ENCODE measurements at places on chromosomes 13 and 19. TPM values are rescaled to one million over a fixed set of nuclear protein-coding genes. Genes with fewer than 3 reads are reported as not detected.

Gene GPC5
- total RNA-seq, result not detected

Gene ZNF844
- 4.2 TPM for total RNA-seq

Gene KIR3DL1
- not detected for total RNA-seq

Gene METTL21C
- total RNA-seq, result not detected

Gene ZNF665
- total RNA-seq, result 3.9 TPM

Gene NFIX
- total RNA-seq, result 81.4 TPM

Gene C19orf81
- not detected for total RNA-seq

Gene ACP7
- not detected for total RNA-seq

Gene CLDN10
- total RNA-seq, result not detected

Gene MOB3A
- total RNA-seq, result 38.7 TPM

Gene RYR1
- under 0.01 TPM for total RNA-seq

Gene ZNF433
- total RNA-seq, result 1.5 TPM

Gene MAP1S
- 37.1 TPM for total RNA-seq

Gene SRRM5
- not detected for total RNA-seq

Gene WDR62
- total RNA-seq, result 2.8 TPM

Gene RNF225
- total RNA-seq, result not detected

Gene REEP6
- 2.9 TPM for total RNA-seq

Gene SLC17A7
- not detected for total RNA-seq

Gene RNF17
- not detected for total RNA-seq

Gene WDR87
- total RNA-seq, result not detected

Gene CEACAM5
- not detected for total RNA-seq

Gene FUT3
- total RNA-seq, result not detected

Gene GPR4
- total RNA-seq, result 0.32 TPM

Gene ABHD8
- total RNA-seq, result 19.1 TPM

Gene ACER1
- 0.22 TPM for total RNA-seq

Gene TUBA3C
- not detected for total RNA-seq

Gene C19orf85
- total RNA-seq, result not detected

Gene IGFL4
- not detected for total RNA-seq

Gene TEX26
- total RNA-seq, result not detected

Gene FBXO27
- 0.54 TPM for total RNA-seq

Gene ZNF850
- total RNA-seq, result 1.2 TPM

Gene ICAM4
- total RNA-seq, result 3.7 TPM

Gene BRME1
- total RNA-seq, result 0.11 TPM

Gene FBXO46
- total RNA-seq, result 6.3 TPM

Gene CYP2F1
- not detected for total RNA-seq

Gene SMIM44
- total RNA-seq, result not detected

Gene KLK8
- total RNA-seq, result not detected

Gene MAP3K10
- total RNA-seq, result 13.1 TPM

Gene MAB21L1
- 13.4 TPM for total RNA-seq

Gene RFPL4A
- total RNA-seq, result not detected

Gene IGFL2
- not detected for total RNA-seq

Gene PLIN4
- not detected for total RNA-seq

All from GM23248 (cell line).